ENCODE measurements at places on chromosomes 6 and 20. TPM values are rescaled to one million over a fixed set of nuclear protein-coding genes. Genes with fewer than 3 reads are reported as not detected.

DNA sequence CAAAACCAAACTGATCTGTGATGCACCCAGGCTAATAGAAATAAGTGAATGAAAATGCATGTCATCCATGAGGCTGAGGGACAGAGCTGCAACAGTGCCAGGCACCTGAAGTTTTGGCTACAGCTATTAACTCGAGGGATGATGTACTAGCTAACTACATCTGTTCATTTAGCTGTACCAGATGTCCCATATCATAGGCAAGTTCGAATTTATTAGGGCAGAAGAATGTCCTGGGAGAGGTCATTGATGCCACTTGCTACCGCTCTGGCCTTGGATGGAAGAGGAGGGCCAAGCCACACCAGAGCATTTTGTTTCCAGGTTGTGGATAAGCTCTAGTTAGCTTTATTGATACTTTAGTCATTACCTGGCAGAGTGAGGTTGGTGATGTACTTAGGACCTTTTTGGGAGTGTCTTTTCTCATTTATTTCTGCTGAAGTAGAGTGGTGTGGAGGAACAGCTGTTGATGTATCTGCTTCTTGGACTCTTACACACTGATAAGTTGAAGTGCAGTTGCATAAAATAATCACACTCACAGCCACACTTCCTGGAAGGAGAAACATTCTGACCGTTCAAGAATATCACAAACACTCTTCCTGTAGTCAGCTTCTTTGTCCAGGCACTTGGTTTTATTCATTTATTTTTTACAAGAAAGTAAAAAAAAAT, 8.2 kb downstream of the ZFAND3 start:
- DNase-seq, result no peak

DNA sequence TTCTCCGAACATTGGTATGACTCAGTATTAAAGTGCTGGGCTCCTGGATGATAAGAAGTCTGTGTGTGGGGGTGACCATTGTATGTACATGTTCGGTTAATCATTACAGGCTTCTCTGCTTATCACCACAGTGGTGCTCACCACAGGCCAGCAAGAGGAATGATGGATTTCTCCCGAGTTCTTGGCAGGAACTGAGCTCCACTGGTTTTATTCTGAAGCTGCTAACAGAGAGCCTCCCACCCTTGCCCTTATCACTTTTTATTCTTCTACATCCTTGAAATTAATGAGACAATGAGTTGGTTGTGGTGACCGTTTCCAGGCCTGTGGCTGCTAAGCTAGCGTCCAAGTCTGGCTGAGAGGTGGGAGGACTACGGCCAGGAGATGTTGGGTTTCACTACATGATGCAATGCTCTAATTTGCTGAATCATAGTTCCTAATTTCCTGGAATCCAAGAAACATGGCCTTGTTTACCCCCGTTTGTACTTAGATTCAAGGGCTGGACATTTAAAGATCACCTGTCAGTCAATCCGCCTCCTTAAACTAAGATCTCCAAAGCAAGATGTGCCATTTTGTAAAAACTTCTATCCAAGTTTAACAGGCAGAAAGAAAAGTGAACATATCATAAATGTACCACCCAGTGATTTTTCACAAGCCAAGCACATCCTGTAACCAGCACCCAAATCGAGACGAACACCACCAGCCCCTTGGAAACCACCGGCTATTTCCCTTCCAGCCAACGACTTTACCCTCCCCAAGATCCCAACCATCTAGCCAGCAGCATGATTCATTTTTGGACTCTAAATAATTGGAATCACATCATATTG, 172.5 kb downstream of the FOXA2 start:
- DNase-seq, result no peak

- no peak for DNase-seq
These were observed 72.3 kb downstream of the GRM4 start for GRCh38 chr6:34073540-34073939.

GRCh38 chr6:163095401-163095800, 319.1 kb upstream of the QKI start:
- DNase-seq, result no peak

DNA sequence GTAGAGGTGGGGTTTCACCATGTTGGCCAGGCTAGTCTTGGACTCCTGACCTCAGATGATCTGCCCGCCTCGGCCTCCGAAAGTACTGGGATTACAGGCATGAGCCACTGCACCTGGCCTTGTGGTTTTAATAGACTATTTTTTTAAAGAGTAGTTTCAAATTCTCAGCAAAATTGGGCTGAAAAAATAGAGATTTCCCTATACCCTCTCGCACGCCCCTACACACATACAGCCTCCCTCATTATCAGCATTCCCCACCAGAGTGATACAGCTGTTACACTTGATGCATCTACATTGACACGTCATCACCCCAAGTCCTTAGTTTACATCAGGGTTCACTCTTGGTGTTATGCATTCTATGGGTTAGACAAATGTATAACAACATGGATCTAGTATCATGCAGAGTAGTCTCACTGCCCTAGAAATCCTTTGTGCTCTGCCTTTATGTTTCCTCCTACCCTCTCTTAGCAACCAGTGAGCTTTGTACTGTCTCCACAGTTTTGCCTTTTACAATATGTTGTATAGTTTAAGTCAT, 103.6 kb downstream of the CDYL start:
- no peak for DNase-seq

DNA sequence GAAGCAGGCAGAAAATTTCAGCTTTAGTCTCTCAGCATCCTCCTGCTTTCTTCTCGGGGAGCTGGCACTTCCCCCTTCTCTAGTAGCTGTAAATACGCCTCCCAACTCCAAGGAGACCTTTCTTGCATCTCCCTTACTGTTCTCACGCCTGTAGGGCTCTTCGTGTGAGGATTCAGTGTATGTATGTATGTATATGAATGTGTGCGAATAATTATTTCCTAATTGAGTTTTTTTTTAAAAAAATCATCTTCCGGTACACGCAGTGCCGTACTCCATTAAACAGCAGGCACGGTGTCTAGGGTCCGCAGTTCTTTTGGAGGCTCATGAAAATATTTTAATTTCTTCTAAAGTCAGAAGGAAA, 85.4 kb downstream of the HFE start:
- DNase-seq, result no peak

GRCh38 chr6:133017581-133017980, 203.2 kb downstream of the RPS12 start:
- no peak for DNase-seq

DNA sequence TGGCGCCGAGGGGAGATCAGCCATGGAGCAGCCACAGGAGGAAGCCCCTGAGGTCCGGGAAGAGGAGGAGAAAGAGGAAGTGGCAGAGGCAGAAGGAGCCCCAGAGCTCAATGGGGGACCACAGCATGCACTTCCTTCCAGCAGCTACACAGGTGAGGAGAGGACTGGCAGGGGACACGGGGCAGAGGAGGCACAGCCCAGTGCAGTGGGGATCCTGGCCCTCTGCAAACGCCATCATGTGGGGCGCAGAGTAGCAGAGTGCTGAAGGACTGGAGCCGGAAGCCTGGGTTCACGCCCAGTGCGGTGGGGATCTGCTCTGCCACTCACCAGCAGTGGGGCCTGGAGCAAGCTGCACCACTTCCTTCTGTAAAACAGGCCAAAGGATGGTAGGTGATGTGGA, 41.1 kb upstream of the FANCE start:
- no peak for DNase-seq

DNA sequence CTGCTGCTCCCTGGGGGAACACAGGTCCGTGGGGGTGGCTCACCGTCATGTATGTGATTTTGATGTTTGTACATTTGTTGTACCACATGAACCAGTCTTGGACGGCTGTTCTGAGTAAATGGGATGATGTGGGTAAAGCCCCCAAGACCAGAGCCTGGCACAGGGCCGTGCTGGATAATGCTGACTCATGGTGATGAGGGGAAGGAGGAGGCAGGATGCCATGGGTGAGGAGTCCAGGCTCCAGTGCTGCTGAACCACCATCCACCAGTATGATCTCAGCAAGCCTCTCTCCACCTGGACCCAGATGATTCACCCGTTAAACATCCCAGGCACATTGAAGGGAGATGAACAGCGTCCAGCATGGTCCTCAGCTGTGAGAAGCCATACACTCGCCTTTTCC, 9.6 kb upstream of the APCDD1L start:
- no peak for DNase-seq

DNA sequence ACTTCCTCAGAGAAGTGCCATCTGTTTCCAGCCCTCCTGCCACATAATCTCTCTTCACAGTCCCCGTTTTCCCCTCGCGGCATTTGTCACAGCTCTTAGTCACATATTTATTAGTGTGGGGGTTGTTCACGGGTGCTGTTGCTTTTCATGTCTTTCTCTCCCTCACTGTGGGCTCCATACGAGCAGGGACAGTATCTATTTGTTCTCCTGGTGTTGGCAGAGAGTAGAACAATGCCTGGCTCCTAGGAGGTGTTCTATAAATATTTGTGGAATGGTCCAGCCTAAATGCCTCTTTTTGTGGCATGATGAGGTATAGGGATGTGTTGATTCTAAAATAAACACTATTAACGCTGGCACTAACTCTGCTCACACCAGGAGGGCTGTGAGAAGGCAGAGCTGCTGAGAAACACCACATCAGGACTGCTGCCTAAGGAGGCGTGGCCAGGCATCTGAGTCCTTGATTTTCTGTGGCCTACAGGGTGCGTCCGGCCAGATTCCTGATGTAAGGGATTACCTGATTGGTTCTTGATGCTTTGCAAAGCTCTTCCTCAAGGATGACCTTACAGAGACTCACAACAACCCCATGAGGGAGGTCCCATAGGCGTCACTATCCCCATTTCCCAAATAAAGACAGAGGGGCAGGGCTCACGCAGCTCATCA, 219.8 kb upstream of the ARID1B start:
- DNase-seq, result no peak

DNA sequence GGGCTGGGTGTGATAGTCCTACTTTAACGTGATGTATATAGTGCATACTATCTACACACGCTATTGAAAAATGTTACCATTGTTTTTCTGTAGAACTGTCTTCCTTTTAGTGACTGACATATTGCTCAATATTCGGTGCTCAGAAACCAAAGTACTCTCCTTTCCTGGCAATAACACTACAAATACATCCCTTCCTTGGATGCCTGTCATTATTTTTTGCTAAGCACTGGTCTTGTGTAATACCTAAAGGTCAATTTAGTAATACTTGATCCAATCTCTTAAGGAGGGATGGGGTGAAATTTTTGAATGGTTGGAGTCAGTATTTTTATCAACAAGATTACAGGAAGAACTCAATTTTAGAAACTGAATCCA, 23.9 kb downstream of the CNR1 start:
- DNase-seq, result no peak

DNA sequence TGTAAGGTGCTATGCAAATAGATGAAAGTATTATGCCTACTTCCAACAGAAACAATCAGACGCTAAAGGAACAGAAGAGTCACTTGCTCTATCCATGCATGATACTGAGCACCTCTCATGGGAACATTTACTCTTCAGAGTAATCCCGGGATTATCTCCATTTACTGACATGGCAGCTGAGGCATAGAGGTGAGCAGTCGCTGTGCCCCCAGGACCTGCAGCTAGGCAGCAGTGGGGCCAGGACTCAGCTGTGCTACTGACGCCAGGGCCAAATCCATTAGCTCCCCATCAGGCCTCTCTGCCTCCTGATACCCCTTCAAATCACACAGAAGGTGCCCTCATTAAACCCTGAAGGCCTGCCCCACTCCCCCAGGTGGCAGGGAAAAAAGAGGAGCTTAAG, 51.9 kb downstream of the TRAM2 start:
- DNase-seq, result no peak

- DNase-seq, result no peak
These were observed 11.8 kb upstream of the SNRPC start for GRCh38 chr6:34745277-34746103.

GRCh38 chr20:10611357-10611756, 62.4 kb downstream of the JAG1 start:
- DNase-seq, result no peak

DNA sequence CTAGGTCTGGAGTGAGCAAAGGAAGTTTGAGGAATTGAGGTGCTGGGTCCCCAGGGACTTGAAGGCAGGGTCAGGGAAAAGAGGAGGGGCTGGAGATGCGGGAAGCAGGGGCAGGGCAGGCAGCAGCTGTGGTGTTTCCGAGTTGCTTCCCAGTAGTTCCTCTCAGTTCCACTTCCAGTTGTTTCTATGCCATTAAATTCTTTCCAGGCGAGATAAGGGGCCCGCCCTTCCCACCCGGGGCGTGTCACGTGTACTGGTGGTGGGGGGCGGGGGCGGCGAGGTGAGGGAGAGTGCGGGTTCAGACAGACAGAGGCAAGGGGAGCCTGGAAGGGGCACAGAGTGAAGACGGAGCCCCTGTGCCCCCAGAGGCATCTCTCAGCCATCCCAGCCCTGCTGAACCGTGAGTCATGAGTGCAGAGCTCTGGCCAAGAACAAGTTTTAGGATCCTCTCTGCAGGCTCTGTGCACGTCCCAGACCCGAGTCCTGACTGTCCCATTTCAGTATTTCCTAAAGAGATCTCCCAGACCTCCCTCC, 977 bp downstream of the TNXB start:
- no peak for DNase-seq

GRCh38 chr6:143000811-143001210, 55.8 kb upstream of the HIVEP2 start:
- DNase-seq, result no peak

GRCh38 chr6:45619211-45619760, 241.6 kb upstream of the SUPT3H start:
- DNase-seq, result no peak

DNA sequence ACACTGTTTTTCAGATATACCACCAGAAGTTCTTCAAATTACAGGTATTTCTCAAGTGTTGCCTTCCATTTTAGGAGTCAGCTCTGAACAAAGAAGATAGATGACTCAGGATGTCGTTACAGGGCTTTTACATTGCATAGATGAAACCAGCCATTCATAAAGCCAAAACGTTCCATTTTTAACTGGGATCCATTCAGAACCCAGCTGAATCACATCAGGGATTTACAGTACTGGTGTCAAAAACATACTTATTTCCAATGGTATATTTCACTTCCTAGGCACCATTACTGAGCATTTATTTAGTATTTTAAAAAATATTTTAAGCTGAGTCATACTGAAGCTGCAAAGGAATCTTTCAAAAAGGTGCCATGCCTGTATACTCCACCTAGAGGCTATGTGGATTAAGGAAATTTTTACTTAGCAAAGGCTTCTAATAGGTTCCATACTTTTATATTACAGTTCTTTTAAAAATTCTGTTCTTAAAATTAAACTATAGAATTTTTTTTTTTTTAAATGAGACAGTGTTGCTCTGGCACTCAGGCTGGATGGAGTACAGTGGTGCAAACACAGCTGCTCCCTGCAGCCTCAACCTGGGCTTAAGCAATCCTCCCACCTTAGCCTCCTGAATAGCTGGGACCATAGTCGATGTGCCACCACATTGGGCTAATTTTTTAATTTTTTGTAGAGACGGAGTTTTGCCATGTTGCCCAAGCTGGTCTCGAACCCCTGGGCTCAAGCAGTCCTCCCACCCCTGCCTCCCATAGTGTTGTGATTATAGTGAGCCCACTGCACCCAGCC, 2.6 kb downstream of the ASF1A start:
- DNase-seq, result no peak

GRCh38 chr6:27297484-27297856, 14.6 kb downstream of the POM121L2 start:
- no peak for DNase-seq

- DNase-seq, result no peak
These were observed 47.2 kb upstream of the FAM50B start for GRCh38 chr6:3801960-3802359.

The SMLR1 gene
- not detected for total RNA-seq

The BPI gene
- 0.63 TPM for total RNA-seq

The PTPRT gene
- total RNA-seq, result 1.9 TPM

The PPIL6 gene
- total RNA-seq, result 7.4 TPM

The ATAT1 gene
- total RNA-seq, result 6.8 TPM

The ABRACL gene
- total RNA-seq, result 15.9 TPM

The BPIFB6 gene
- not detected for total RNA-seq

All from omental fat pad (tissue), 4 donors.